CD4-positive, alpha-beta T cell (primary cell): ENCODE measurements at places on chromosomes 12 and 14.

GRCh38 chr12:121218588-121219352 is 8.8 kb downstream of the P2RX4 start:
- no peak for DNase-seq

DNA sequence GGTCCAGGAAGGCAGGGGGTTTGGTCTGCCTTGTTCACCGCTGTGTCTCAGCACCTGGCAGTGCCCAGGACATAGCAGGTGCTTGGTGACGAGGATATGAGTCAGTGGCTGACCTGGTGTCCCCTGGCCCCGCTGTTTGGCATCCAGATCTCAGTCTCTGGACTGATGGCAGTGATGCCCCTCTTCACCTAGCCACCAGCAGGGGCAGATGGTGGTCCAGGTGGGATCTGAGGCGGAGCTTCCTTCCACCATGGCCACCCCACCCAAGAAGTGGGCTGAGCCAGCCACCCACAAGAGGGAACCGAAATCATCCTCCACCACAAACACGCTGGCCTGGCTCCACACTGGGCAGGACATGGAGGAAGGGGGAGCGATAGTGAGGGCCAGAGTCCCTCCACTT is 16.1 kb upstream of the SH2B3 start:
- DNase-seq = no peak

- DNase-seq = no peak
These were observed 17.4 kb downstream of the BCL2L14 start for GRCh38 chr12:12088147-12088546.

DNA sequence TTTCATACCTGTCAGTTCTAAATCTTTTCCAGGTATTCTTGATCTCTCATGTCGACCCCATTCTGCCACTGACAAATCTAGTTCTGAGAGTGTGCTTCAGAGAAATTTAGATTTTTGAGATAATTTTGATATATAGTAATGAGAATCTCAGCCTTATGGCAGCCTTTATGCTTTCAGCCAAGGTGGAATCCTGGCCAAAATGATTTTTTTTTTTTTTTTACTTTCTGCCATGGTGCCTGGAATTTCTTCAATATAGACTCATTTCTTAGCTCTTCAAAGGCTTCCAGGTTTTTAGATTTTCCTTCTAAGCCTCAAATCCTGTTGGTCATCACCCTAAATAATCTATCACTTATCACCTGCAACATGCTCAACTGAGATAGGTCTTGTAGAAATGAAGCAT is 926.6 kb downstream of the NRXN3 start:
- DNase-seq = no peak

GRCh38 chr12:75807494-75807893 is 224.1 kb downstream of the PHLDA1 start:
- no peak for DNase-seq

DNA sequence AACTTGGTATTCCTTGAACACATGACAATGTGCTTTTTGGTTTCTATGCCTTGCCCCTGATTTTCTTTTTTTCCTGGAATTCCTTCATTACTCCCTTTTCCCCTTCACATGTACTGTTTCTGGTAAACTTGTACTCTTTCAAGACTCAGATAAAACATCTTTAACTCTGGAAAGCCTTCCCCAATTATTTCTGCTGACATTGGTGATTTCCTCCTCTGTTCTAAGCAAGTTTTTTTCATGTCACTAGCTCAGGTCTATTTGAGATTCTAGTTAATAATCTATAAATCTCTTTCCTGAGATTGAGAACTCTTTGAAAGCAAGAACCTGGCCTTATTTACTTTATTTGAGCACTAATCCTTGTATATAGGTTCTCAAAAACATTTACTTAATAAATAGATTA is 24.0 kb upstream of the PTPRQ start:
- DNase-seq = no peak

DNA sequence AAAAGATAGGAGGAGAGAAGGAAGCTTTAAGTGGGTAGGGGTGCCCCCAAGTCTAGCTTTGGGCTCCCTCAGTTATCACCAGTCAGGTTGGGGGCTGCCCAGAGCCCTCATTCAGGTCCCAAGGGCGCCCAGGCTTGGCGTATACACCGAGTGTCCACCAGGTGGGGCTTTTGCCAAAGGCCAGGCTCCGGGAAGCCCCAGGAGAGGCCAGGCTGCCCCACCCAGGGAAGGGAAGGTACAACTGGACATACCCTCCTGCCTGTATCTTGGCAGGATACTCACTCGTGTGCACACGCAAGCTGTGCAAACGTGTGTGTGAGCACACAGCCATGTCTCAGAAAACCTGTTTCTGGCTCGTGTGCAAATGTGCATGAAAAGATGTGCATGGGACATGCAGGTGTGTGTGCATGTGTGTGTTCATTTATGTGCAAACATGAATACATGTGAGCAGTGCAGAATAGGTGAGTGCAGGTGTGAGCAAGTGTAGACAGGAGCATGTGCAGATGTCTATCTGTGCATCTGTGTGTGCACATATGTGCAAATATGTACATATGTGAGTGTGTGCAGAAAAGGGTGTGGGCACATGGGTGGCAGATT is 103.9 kb upstream of the MYL2 start:
- DNase-seq = peak; percentile 31

DNA sequence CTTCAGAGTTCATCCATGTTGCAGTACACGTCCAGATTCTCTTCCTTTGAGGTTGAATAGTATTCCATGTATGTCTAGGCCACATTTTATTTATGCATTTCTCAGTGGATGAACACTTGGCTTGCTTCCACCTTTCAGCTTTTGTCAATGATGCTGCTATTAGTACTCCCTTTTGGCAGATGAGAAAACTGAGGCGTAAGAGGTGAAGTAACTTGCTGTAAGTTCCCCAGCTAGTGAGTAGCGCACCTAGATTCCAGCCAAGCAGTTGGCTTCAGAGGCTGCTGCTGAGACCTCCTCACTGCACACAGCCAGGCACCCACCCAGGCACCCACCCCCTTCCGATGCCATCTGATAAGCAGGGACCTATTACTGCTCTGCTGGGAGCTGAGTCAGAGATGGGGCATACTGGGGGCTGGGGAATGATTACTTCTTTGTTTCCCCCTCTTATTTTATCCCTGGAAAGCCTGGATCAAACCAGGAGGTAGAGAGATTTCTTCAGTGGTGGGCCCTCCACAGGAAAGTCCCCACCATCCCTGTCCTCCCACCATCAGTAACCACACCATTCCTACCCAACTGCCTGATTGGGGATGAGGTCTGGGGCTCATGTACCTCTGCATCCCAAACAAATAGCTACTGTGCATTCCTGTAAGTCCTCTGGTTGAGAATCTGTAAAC is 234.6 kb downstream of the PCNX1 start:
- DNase-seq = no peak

DNA sequence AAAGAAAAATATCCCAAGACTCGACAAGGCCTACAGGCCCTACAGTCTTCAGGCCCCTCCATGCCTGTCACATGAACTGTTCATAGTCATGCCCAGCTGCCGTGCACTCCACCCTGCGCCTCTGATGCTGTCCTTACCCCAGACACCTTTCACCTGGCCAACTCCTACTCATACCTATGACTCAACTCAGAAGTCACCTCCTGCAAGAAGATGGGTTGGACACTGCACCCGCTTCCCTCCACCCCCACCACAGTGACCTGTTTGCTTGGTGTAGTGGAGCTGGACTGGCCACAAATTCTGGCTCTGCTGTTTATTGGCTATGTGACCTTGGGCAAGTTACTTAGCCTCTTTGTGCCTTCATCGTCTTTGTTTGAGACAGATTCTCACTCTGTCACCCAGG is 56.2 kb downstream of the PHETA1 start:
- no peak for DNase-seq

DNA sequence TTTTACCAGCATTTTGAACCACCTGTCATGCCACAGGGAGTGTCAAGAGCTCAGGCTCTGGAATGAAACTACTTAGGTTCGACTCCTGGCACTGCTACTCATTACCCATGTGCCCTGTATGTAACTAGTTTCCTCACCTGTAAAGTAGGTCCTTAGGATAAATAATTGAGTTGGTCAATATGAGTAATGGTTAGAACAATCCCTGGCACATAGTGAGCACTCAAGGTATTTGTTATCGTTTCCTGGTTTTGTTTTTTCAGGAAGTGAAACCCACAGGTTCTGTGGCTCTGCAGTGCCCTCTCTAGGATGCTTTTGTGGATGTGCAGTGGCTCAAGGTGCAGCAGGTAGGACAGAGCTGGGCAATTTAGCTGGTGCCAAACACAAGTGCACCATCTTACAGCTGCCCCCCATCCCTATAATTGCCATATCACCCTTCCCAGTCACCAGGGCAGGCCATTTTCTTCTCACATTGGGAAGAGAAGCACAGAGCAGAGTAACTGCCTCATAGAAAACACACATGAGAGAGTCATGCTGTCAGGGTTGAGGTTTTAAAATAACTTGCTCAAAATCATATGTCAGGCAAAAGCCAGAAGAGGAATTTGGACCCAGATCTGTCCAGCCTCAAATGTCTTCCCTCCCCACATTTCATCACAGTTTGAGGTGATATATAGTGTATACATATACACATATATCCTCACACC is 297.5 kb downstream of the RPAP3 start:
- no peak for DNase-seq

GRCh38 chr12:74689071-74689655 is 151.5 kb downstream of the ATXN7L3B start:
- no peak for DNase-seq

DNA sequence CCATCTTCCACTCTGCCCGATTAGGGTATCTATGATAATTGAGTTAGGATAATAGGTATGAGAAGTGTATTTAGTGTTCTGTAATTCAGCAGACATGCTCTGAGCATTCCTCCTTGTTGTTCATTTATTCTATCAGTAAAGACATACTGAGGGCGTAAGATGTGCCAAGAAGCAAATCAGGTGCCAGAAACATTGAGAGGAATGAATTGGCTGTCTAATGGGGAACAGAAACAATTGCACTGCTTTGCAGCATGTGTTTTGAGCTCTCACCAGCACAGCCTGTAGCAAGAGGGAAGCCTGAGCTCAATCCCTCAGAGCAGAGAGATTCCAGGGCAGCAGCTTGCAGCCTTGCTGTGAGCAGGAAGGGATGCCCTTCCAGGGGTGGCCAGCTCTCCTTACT is 589.3 kb downstream of the BCL11B start:
- DNase-seq = no peak

GRCh38 chr12:124000111-124000510 is 27.1 kb downstream of the ZNF664 start:
- no peak for DNase-seq

DNA sequence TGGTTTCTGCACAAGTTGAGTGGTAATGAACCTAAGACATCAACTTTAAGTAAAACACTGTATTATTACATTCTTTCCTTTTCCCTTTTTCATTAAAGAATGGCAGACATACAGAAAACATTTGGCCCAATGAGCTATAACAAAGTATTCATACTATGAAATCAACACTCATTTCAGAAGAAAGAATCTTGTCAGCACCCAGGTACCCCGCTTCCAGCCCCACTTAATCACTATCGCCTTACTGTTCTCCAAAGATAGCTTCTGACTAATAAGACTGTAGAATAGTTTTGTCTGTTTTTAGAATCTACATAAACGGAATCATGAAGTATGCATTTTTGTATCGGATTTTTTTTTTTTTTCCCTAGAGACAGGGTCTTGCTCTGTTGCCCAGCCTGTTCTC is 9.5 kb downstream of the CNTN1 start:
- no peak for DNase-seq

GRCh38 chr12:170371-171225 is 43.4 kb downstream of the SLC6A12 start:
- DNase-seq = no peak

GRCh38 chr12:115943630-115944391 is 333.7 kb downstream of the MED13L start:
- DNase-seq = no peak

GRCh38 chr12:12684375-12685106 is 11.4 kb downstream of the GPR19 start:
- DNase-seq = no peak

GRCh38 chr14:60184146-60184904 is 19.1 kb upstream of the DHRS7 start:
- DNase-seq = peak; percentile 46

DNA sequence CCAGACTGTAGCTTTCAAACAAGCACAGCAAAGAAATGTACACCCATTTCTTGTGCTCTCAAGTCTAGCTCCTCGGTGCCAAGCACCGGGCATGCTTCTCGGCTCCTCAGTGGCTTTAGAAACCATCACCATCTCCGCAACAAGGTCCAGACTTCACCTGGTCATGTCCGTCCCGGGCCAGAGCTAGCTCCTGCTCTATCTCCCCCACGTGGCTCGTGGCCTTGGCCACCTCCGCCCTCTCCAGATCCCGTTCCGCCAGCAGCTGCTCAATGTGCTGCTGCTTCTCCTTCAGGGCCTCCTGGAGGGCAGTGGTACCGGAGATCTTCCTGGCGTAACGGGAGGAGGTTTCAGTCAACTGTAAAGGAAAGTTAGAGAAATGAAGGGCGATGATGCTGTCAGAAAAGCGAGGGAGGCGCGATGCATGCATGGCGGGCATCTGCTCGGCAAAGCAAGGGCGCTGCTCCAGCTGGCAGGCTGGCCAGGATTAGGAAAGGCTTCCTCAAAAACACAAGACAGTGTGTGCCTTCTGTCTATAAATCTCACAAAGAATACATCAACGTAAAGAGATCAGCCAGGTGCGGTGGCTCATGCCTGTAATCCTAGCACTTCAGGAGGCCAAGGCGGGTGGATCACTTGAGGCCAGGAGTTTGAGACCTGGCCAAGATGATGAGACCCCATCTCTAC is 67.4 kb downstream of the CLIP1 start:
- no peak for DNase-seq

GRCh38 chr14:91843437-91843836 is 23.9 kb downstream of the TC2N start:
- no peak for DNase-seq

DNA sequence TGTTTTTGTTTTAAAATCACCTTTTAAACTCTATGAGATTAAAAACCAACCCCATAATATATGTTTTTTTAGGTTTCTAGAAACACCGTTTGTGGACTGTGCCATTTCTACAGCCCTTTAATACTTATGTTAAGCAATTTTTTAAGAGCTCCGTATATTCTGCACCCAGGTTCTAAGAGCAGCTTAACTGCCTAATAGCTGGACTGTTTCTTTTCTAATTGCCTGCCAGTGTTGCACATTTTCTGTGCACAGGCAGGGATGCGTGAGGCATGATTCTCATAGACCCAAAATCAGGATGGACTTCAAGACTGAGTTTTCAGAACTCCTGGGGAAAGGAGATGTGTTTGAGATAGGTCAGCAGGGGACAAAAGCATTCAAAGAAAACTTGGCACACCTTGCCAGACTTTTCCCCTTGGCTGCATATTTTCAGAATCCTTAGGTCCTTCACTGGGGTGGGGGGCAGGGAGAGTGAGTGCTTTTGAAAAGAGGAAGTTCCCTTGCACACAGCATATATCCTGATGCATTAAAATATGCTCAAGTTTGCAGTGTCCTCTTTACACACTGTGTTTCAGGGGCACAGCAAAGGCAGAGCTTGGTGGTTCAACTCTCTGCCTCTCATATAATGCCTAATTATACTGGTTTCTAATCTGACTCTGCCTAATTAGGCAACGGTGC is 27.9 kb downstream of the TMEM30B start:
- DNase-seq = no peak

GRCh38 chr14:76767681-76768656 is 6.7 kb downstream of the VASH1 start:
- peak; percentile 88 for DNase-seq
